RCC 7860 (cell line): ENCODE measurements at places on chromosomes 2 and 18.

DNA sequence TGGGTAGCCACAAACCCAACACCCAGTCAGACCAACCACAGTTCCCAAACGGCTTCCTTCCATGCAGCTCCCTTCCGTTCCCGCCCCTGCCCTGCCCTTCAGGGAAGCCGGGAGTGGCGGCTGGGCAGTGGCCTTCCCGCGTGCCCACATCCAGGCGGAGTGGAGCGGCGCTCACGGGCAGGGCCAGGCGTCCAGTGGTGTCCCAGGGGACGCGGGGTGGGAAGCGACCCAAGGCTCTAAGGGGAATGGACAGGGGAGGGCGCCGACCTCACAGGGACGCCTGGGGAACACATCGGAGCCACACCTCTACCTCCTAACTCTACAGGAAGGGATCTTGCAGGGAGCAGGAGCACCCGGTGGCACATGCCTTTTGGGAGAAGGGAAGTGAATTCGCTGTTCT is 225.9 kb upstream of the MGAT5 start:
- DNase-seq: no peak

GRCh38 chr2:112692495-112692911 is 28.3 kb upstream of the NT5DC4 start:
- peak; percentile 99 for DNase-seq

DNA sequence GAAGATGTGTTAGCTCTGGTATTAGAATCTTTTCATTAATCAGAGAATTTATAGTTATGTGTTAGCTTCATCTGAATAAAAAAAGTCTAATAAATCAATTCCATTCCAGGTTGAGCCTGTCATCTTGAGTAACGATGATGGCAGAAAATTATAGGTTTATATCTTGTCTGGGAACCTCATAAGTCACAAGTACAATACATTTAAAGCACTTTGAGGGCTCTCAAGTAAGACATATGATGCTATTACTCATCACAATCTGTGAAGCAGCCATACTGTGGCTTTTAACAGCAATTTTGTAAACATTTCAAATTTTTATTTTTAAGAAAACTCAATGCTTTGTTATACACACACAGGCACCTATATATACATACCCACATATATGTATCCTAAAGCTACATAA is 484.1 kb upstream of the VRK2 start:
- DNase-seq: no peak

DNA sequence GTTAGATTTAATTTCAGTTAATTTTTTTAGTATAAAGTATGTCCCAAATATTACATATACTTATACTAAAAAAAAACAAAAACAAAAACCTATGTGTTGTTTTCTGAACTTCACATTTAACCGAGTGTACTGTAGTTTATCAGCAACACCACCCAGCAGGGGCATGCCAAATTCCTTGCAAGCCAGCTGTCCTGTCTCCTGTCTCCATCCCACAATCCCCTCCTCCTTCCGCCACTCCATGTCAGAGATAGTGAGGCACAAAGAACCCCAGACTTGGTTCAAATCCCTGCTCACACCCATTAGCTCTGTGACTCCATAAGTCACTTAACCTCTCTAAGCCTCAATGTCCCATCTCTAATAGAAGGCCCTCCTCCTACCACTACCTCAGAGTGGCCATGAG is 9.4 kb downstream of the CHST10 start:
- no peak for DNase-seq

- no peak for DNase-seq
Observed at GRCh38 chr18:29661924-29662323, 1380.6 kb downstream of the DSC3 start.

GRCh38 chr2:182682210-182682609 is 33.8 kb upstream of the DNAJC10 start:
- DNase-seq: no peak

- no peak for DNase-seq
Observed at GRCh38 chr2:46645681-46646162, 166.4 kb downstream of the TMEM247 start.
